Stimulated activated CD8-positive, alpha-beta memory T cell treated with anti-CD3 and anti-CD28 coated beads, Interleukin-12 subunit alpha, Interleukin-12 subunit beta, amount 100 ng/mL, for 1 hour (primary cell): ENCODE measurements at places on chromosomes 4 and X.

DNA sequence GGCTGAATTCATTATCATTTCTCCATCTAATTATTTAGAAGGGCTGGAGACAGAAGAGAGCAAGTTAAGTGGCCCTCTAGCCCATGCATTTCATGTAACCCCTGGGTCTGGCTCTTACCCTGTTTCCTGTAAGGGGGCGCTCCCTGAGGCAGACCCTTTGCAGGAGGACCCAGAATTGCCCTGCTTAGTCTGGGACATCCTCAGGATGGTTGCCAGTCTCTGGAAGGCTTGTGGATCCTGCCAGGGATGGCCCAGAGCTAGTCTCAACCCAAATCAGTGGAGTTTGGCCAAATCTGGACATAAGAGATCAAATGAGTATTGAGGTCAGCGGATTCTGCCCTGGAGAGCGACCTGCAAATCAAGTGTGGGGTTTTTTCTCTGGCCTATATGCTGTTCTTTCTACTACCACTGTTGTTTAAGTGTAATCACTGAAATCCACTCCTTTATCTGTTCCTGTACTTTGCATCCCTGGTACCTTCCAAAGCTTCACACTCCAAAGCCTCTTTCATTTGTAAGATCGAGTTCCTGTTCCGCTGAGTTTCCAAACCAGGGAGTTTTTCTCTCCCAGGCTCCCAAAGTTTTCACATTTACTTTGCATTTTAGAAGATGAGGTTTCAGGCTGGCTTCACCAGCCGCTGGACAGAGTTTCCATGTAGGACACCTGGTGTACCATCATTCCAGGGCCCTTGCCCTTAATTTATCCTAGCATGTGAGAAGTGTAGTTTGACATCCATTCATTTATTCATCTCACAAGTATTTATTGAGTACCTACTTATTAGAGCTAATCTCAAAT lies 6.3 kb downstream of the KLF3 start:
- no peak for DNase-seq

DNA sequence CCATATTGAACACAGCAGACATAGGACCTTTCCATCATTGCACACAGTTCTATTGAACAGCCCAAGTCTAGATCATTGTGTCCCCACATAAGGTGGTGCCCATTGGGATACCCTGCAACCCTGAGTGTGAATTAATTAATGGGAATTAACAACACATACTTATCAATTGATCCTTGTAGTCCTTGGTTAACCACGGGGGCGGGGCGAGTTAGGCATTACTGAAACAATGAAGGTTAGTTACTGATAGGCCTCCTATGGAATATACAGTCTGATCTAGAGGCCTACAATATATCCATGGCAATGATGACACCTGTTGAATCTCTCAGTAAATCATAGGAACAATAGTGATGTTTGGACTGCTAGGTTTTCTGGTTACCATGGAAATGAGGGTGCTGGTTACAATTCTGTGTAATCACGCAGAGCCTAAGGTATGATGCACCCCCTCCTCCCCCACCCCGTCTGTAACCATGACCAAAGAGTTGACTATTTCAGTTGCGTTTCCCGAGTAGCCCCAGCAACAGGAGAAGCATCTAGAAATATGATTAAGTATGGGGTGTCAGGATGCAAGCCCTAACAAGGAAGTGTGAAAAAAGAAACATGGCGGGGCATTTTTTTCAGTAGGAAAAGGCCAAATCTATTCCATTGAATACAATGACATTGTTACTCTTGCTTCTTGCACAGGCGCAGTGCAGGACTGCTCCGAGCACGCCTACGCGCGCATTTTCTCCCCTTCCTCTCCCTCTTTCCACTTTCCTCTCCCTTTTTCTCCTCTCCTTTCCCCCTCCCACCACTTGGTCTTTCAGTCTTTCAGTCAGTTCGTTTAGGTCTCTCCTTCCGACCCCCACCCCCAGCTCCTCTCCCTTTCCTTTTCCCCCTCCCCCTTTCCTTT lies 677 bp upstream of the NONO start:
- DNase-seq, result no peak

- no peak for DNase-seq
Observed at GRCh38 chrX:134023851-134024281, 38.5 kb upstream of the GPC3 start.

GRCh38 chrX:10622197-10622596 lies 1.8 kb upstream of the MID1 start:
- no peak for DNase-seq

DNA sequence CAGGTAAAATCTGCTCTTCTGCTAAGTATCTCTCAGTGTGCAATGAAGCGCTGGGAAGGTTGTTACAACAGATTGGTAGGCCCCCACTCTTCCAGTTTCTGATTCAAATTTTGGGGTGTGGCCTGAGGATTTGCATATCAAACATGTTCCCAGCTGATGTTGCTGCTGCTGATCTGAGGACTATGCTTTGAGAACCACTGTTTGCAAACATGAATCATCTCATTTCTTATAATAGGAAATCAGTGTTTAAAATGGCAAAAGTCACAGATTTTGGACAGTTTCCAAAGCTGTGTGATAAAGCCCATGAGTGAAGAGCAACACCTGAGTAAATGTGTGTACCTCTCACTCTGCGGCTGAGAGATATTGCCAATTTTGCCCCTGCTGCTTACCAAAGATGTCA lies 36.2 kb upstream of the NDNF start:
- DNase-seq, result no peak

- no peak for DNase-seq
Observed at GRCh38 chr4:188552741-188553275, 413.6 kb downstream of the TRIML1 start.

GRCh38 chr4:38157592-38157991 lies 197.4 kb downstream of the PTTG2 start:
- no peak for DNase-seq
